ENCODE measurements at places on chromosomes 16 and 17.

- no peak for DNase-seq
These were observed 5.4 kb downstream of the SLC12A3 start for GRCh38 chr16:56870276-56870888.

DNA sequence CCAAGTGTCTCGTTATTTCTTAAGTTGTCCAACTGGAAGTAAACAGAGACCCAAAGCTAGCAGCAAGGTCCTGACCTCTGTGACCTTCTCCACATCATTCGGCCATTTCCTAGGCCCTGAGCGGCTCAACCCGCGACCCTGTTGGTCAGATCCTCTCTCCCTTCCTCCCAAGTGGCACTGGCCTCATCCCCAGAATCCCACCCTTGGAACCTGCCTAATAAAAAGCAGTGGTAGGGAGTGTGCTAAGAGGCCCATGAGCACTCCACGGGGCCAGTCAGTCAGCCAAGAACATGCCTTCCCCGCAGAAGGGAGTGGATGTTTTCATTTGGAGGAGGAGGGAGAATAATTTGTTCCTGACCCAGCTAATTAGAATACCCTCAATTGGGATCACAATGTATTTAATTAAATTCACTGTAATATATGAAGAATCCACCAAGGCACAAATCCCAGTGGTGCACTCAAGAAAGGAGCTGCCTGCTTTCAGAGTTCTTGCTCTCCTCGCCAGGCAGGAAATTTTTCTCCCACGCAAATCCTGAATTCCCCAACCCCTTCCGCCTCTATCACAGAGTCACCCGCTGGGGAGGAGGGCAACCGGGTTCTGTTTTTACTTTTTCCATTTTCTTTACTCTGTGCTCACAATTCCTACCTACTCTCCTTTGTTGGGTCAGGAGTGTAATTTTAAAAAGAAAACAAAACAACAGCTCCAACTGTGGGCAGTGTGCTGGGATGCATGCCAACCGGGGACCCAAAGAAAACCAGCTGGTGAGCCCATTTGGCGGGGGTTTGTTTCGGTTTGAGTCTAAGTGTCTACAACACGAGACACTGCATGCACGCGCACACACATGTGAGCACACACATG lies 153.4 kb downstream of the ZFHX3 start:
- no peak for DNase-seq

DNA sequence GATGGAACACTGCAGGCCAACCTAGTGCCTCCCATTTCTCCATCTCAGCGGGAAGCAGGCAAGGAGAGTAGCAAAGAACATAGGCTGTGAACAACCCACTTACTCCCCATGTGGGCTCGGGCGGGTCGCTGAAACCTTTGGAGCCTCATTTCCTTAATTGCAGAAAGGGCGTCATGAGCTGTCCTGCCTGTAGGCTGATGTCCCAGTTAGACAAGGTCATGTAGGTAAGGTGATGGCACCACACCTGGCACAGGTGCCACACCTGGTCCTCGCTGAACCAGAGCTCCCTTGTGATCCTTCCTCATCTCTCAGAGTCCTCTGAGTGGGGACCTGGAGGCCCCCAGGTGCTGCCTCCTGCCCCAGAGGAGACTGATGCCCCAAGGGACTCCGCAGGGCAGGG lies 22.9 kb downstream of the ABCC3 start:
- DNase-seq: no peak

GRCh38 chr16:68003031-68003430 lies 3.7 kb upstream of the DPEP2 start:
- no peak for DNase-seq

DNA sequence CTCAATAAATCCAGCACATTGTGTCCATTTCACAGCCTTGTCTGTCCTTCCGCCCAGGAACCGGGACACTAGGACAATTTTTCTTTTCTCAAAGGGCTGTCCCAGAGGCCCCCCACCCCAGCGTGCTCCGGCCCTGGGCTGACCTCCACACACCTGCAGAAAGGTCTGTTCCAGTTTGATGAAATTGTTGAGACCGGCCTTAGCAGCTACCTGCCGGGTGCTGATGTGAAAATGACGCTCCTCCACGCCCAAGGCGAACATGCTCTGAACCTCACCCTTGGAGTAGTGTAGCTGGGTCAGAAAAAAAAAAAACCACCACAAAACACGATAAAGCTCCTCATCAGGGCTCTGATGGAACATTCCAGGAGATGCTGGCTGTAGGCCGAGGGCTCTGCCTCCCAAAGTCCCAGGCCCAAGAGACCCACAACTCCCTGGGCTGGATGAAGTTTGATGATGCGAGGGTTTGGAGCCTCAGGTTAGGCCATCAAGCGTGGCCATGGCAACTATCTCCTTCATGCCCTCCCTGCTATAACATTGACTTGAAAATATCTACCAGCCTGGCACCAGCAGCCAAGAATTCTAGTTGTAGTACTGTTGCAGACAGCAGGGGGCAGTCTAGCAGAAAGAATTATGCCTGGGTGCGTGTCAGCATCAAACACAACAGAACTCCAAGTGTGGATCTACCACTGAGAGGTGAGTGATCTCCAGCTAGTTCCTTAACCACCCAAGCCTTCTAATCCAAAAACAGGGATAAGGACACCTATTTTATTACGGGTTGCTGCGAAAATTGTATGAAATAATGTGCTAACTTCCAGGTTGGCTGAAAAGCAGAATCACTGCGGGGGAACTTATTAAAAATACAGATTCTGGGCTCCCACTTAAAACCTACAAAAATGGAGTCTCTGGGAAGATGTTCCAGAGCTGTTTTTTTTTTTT lies 62.1 kb downstream of the RMI2 start:
- DNase-seq: peak; percentile 79

GRCh38 chr16:17204644-17205043 lies 266.1 kb downstream of the XYLT1 start:
- no peak for DNase-seq

GRCh38 chr16:22123146-22123545 lies 30.8 kb downstream of the VWA3A start:
- no peak for DNase-seq

DNA sequence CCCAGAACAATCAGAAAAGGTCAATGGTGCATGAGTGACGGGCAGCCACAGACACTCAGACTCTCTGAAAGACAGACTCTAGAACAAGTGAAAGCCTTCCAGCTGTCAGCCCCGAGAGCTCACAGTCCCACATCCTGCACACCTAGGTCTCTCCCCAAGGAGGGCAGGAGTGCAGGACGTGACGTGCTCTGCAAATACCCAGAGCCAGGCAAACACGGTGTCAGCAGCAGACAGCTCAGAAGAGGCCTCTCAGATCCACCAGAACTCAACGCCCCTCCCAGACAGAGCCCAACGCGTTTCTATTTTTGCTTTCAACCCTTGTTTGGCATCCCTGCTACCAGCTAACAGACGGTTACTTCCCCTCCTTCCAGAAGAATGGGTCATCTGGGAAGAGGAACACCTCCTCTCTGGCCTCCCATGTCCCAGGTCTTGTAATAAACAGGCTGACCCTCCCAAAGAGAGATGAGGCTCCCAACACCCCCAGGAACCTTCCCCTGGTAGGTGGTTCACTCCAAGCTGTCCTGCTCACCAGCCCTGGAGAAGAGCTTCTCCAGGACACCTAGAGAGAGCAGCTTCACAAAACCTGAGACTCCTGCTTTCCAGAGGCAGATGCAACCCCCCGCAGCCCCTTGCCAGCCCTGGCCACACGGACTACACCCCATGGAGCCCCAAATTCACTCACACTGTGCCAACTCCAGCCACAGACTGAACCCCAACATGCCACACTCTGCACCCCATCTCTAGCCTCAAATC lies 7.6 kb downstream of the PITPNM3 start:
- peak; percentile 47 for DNase-seq

DNA sequence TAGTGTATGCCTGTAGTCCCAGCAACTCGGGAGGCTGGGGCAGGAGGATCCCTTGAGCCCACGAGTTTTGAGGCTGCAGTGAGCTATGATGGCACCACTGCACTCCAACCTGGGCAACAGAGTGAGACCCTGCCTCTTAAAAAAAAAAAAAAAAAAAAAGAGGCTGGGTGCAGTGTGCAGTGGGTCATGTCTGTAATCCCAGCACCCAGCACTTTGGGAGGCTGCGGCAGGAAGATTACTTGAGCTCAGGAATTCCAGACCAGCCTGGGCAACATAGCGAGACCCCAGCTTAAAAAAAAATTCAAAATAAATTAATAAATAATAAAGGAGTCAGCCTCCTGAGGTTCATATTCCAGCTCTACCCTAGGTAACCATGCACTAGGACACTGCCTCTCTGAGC lies 9.6 kb upstream of the CNOT1 start:
- no peak for DNase-seq

DNA sequence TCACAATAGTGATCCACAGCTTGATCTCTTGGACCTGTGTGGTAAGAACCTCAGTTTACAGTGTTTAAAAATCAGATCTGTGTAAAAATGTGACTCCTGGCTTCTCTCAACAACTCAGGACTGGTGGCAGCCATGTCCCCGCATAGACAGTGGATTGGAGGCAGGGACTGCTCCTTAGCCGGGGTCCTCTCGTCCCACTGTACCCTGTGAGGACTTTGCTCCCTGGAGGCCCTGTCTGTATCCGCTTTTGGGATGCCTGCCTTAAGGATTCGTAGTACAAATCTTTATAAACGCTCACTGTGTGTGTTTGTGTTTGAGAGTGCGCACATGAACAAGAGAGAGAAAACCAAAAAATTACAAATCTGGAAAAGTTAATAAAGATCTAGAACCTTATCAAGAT lies 142.5 kb downstream of the SNX29 start:
- no peak for DNase-seq

GRCh38 chr17:3815122-3815521 lies 14.1 kb upstream of the ITGAE start:
- no peak for DNase-seq

- DNase-seq: no peak
These were observed 169.7 kb downstream of the CDH11 start for GRCh38 chr16:64952177-64952576.

- DNase-seq: no peak
These were observed 15.5 kb downstream of the UTS2R start for GRCh38 chr17:82386881-82387704.

DNA sequence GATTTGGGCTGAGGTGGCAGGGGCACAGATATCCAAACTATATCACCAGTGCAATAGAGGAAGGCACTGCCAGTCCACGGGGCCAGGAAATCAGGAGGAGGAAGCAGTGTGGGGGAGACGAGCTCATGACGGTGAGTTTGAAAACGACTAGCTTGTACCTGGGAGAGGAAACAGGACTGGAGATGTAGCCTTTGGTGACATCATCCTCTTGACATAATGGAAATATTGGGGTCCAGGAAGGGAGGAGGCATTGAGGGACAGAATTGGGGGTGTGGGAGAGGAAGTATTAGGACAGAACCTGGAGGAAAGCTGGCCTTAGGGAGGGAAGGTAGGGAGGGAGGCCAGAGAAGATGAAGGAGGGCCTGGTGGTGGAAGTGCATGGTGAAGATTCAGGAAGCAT lies 109.1 kb downstream of the RGS9 start:
- no peak for DNase-seq

DNA sequence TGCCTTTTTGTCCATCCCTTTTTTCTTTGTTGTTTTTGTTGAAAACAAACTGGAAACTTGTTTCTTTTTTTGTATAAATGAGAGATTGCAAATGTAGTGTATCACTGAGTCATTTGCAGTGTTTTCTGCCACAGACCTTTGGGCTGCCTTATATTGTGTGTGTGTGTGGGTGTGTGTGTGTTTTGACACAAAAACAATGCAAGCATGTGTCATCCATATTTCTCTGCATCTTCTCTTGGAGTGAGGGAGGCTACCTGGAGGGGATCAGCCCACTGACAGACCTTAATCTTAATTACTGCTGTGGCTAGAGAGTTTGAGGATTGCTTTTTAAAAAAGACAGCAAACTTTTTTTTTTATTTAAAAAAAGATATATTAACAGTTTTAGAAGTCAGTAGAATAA lies 4.9 kb downstream of the SOX9 start:
- DNase-seq: no peak

GRCh38 chr17:73592501-73592961 lies 51.7 kb downstream of the SDK2 start:
- DNase-seq: no peak

DNA sequence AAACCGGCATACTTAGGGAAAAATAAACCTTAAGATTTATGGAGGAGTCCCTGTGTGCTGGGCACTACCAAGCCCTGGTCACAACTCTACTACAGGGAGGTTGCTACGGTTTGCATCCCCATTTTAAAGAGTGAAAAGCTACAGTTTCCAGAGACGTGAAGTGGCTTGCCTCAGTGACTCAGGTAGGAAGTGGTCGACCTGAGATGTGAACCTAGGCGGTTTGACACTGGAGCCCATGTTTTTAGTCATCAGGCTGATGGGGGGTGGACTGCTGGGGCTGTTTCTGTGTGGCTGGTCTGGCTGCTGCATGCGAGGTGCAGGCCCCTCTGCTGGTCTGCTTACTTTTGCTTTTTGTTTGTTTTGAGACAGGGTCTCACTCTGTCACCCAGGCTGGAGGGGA lies 6.6 kb downstream of the COX6A2 start:
- DNase-seq: no peak

GRCh38 chr17:27473748-27474609 lies 17.7 kb downstream of the KSR1 start:
- DNase-seq: peak; percentile 52

GRCh38 chr17:44921122-44921882 lies 6.0 kb upstream of the GFAP start:
- DNase-seq: no peak

- no peak for DNase-seq
These were observed 5.2 kb downstream of the TIMP2 start for GRCh38 chr17:78919861-78920450.

- DNase-seq: no peak
These were observed 17.5 kb upstream of the C16orf78 start for GRCh38 chr16:49355933-49356665.

GRCh38 chr17:10931133-10931532 lies 93.2 kb upstream of the PIRT start:
- no peak for DNase-seq

DNA sequence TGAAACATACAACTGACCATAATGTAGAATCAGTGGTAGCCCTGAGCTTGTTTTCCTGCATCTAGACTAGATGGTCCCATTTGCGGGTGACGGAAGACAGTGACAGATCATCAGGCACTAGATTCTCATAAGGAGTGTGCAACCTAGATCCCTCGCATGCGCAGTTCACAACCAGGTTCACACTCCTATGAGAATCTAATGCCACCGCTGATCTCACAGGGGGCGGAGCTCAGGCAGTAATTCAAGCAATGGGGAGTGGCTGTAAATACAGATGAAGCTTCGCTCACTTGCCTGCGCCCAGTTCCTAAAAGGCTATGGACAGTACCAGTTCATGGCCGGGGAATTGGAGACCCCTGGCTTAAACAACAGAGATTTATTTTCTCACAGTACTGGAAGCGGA lies 656.3 kb downstream of the HS3ST4 start:
- DNase-seq: no peak

DNA sequence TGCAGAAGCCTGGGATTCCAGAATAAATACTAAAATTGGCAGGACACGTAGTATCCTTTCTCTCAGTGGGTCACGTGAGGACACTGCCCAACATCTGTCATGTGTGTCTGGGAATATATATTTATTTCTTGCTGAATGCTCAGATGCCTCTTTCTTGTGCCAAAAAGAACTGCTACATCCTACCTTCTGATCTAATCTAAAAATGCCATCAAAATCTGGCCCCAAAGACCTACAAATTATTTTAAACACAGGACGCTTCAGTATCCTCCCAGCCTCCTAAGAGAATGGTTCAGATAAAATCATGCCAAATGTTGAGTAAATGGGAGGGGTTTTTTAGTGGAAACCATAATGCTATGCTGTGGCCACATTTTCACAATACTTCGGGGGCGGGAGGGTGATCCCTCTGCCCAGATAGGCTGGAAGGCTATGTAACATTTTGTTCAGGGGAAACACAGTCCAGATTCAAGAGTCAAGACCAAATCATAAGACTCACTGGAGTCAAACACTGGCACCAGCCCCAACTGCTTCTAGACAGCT lies 22.9 kb upstream of the CORO6 start:
- DNase-seq: no peak

- DNase-seq: no peak
These were observed 1.7 kb downstream of the DOK4 start for GRCh38 chr16:57484515-57485005.
